Activated T-cell treated with anti-CD3 and anti-CD28 coated beads, Interleukin-2, amount 50 U/mL, for 72 hours (primary cell): ENCODE measurements at places on chromosomes 4 and X. TPM values are rescaled to one million over a fixed set of nuclear protein-coding genes. Genes with fewer than 3 reads are reported as not detected.
A peak's percentile ranks its signal among the peaks of the same experiment; 100 is the strongest.

DNA sequence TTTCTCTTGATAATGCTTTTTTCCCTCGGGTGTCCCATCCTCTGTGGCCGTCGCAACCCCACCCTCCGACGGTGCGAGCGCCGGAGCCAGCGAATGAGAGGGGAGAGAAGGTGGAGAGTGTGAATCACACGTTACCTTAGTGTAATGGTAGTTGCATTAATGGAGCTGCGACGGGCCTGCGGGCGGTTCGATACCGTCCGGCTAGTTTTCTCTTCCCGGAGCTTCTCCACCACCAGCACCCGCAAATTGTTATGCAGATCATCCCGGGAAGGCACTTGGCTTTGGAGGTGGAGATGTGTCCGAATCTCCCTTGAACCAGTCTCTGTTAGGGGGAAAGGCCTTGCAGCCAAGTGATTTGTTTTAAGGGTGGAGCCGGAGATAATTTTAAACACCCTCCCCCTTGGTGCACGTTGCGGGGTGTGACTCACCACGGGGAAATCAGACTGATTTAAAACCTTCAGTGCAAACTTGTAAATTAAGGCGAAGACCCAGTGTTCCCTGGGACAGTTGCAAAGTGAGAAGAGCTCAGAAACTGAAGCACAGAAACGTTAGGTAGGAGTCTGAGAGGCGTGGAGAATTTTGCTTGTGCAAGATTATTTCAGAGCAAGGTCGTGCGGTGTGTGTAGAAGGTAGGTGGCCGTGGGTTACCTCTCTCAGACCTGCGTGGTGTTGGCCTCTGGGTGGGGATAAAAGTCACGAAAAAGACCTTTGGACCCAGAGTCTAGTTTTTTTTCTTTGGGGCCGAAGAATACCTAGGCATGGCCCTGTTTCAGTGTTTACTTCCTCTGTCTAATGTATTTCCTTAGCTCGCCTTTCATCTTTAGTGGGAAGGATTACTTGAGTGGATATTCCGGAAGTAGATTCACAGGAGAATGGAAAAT lies 1.3 kb downstream of the AFF1 start:
- no peaks in the 10 kb centered on the region for H3K36me3 ChIP-seq
- peak overlapping the region; percentile 93 for H3K4me3 ChIP-seq
- peaks cover 67% of the 10 kb centered on the region for H3K4me1 ChIP-seq
- peak overlapping the region; percentile 65 for H3K27ac ChIP-seq
- no peaks in the 10 kb centered on the region for H3K27me3 ChIP-seq

DNA sequence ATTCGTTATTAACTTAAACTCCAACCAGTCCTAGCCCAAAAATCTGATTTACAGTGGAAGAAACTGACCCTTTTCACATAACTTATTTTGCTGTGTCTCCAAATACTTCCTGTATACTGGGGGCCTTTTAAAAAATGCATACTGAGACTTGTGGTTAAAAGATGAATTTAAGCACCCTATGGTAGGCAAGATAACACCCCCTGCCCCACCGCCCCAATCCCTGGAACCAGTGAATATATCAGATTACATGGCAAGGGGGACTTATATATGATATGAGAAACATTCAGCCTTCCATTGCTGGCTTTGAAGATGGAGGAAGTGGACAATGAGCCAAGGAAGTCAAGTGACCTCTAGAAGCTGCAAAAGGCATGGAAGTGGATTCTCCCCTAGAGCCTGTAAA lies 3.1 kb upstream of the CLCN3 start:
- H3K4me3 ChIP-seq, result peak overlapping the region; percentile 43
- H3K27ac ChIP-seq, result no peak overlapping the region
- no peaks in the 10 kb centered on the region for H3K27me3 ChIP-seq
- DNase-seq, result no peak
- no peaks in the 10 kb centered on the region for H3K36me3 ChIP-seq

The GLUD2 gene
- 0.23 TPM for total RNA-seq

The BST1 gene
- total RNA-seq, result 0.65 TPM
